NCI-H1417 treated with DMSO at 0.1 percent for 48 hours (cell line): ENCODE measurements at places on chromosomes 3 and 15.

- DNase-seq = peak; percentile 61
Measured at GRCh38 chr15:89740137-89740536, 10.9 kb downstream of the MESP1 start.

- DNase-seq = no peak
Measured at GRCh38 chr3:107919239-107919638, 171.6 kb downstream of the CD47 start.

GRCh38 chr15:79190093-79190492 is 92.4 kb upstream of the ANKRD34C start:
- DNase-seq = peak; percentile 26

- DNase-seq = no peak
Measured at GRCh38 chr3:182910936-182911781, 69.2 kb downstream of the DCUN1D1 start.

DNA sequence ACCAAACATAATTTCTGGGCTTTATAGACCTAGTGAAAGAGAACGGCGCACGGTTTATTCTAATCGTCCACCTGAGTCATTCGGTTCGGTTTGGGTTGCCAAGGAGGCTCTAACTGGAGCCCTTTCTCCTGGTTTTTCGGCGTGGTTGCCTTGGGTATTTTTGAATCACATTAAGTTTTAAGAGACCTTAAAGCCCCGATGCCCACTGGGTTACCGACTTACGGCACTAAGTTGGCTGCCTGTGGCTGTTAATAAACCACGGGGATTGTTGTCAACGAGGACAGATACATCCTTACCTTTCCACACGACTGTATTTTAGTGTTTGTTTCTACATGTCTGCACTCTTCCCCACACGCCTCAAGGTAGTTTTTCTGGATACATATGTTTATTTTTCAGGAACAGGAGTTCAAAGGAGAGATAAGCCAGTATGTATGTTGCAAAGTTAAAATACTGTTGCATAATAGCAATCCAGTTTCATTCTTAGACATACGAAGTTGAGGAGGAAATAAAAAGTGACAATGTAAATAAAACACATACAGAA is 1.2 kb upstream of the ANP32A start:
- DNase-seq = no peak

GRCh38 chr3:134376385-134376765 is 2.1 kb upstream of the AMOTL2 start:
- DNase-seq = no peak

GRCh38 chr3:122076491-122077292 is 21.5 kb downstream of the CD86 start:
- DNase-seq = no peak

GRCh38 chr3:123508178-123508577 is 59.3 kb upstream of the ADCY5 start:
- DNase-seq = no peak

GRCh38 chr15:83971992-83972391 is 263.6 kb upstream of the GOLGA6L4 start:
- no peak for DNase-seq

GRCh38 chr3:127374086-127375010 is 86.5 kb upstream of the PRR20G start:
- no peak for DNase-seq

DNA sequence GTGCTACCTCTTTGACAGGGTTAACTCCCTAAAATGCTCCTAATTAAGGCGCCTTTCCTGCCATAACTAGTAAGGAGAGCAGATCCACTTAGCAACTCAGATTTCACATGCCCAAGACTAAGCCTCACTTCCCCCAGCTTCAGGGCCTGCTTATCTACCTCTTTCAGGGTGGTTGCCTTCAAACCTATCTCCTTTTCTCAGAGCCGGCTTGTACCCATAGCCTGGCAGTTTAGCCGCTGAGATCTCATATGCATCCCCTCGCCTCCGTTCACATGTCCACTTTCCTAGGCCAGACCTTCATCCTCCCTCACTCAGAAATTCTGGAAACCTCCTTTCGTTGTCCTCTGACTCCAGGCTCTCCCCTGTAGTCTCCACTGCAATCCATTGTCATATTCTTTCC is 1.0 kb upstream of the FSTL1 start:
- DNase-seq = no peak

DNA sequence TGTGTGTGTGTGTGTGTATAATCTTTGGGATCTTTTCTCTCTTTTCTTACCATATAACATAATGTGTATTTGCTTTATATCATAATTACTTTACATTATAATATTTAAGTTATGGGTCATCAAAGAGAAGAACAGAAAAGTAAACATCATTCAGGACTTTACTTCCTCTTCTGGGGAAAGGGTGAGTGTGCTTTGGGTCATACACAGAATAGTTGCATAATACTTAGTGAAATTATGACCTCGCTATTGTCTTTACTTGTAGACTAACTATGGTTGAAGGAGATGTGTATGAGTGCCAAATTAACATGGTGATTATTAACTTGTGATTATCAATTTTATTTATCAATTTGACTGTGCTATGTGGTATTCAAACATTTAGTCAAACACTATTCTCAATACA is 1086.9 kb downstream of the DIPK2A start:
- DNase-seq = no peak

- DNase-seq = no peak
Measured at GRCh38 chr15:29820394-29821154, 1.7 kb downstream of the TJP1 start.

GRCh38 chr3:122074621-122075265 is 19.6 kb downstream of the CD86 start:
- DNase-seq = no peak

GRCh38 chr3:57952208-57952631 is 56.0 kb upstream of the FLNB start:
- no peak for DNase-seq

DNA sequence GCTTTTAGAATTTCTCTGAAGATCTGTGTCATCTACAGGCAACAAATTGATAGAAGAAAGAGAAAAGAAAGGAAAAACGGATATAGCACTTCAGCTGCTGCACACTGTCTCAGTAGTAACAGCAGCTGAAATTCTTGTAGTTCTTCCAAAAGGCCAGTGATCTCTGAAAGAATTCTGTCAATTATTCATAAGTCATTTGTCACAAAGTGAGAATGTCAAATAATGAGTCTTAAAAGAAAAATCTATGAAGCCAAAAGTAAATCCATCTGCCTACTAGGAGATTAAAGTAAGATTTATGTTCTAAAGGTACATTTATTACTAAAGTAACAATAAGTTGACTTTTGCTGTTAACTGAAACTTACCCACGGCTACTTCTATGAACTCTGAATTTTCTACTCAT is 24.6 kb downstream of the IFT80 start:
- no peak for DNase-seq

DNA sequence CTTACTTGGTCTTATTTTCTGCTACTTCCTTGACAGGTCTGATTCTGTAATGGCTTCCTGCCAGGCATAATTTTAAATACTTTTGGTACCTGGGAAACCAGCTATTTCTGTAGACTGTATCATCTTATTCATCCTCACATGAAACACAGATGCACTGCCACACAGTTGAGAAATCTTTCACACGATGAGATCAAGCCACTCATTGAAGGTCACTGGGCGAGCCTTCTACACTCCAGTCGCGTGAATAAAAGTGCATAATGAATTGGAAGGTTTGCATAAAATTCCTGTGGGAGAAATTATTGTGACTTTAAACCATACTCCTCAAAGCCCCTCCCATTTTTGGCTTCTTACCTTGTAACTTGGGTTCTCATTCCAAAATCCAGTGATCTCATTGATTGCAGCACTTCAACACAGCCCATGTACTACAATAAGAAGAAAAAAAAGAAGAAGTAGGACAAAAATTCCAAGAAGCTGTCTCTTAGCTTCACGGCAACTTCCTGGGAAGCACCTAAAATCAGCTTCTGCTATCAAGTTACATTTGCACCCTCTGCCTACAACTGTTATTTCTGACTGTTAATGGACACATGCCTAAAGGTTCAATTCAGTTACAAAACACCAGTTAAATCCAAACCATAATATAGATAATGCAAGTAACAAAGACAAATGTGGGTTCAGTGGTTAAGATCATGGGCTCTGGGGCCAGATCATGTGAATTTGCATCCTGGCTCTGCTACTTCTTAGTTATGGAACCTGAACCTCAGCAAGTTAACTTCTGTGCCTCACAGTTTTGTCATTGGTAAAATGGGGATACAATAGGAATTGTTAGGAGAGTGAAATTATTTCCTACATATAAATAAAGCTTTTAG is 39.0 kb downstream of the SHC4 start:
- no peak for DNase-seq

DNA sequence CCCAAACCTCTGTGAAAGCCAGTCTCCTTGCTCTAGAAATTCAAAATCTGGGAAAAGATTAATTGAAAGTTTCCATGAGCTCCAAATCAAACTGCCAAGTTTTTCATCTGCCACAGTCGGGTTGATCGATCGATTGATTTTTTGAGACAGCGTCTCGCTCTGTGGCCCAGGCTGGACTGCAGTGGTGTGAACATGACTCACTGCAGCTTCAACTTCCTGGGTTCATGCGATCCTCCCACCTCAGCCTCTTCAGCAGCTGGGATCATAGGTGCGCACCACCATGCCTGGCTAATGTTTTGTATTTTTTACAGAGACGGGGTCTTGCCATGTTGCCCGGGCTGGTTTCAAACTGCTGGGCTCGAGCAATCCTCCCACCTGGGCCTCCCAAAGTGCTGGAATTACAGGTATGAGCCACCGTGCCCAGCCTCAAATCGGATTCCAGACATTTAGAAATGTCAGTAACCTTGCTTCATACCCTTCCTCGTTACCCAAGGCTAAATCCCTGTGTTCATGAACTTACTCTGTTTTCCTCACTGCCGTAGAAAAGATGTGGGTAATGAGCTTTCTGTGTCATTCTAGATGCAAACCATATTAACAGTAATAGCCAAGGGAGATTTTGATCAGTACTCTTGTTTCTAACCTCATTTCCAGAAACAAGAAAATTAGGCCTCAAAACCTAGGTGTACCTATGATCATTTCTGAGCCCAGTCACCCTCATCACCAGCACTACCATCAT is 105.9 kb upstream of the AKAP13 start:
- DNase-seq = no peak

DNA sequence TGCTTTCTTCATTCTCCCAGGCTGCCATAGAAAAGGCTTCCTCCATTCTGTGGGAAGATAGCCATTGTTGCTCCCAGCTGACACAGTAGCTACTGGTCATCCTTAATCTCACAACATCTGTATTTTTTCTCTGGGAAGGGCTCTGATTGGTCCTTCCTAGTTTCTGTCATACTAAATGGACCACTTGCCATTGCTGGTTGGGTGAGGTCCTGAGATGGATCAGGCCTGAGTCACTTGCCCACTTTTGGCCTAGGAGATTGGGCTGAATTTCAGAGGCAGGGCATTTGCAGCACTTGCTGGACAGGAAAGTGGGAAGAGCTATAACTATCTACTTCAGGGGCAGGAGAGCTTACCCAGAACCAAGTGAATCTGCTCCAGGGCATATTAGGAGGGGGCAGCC is 106.5 kb upstream of the PROK2 start:
- no peak for DNase-seq

- no peak for DNase-seq
Measured at GRCh38 chr3:127518456-127519081, 72.0 kb downstream of the TPRA1 start.

DNA sequence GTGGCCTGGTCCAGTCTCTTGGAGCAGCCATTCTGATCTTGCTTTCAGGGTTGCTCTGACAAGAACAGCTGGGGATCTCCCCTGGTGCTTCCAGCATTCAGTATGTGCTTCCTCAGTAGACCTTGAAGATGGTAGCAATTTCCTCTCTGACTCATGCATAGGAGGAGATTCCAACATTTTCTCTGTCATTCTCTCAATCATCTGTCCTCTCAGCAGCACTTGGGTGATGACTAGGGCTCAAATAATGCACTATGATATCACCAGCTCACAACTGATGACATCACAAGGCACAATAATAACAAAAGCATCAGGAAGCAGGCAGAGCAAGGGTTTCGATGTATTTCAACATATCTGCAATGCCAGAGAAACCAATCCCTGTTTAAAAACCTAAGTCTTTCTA is 52.7 kb downstream of the NFKBIZ start:
- no peak for DNase-seq

- no peak for DNase-seq
Measured at GRCh38 chr3:72818092-72818773, 30.0 kb downstream of the SHQ1 start.

- DNase-seq = peak; percentile 99
Measured at GRCh38 chr3:129314386-129315222, 35.9 kb downstream of the HMCES start.

DNA sequence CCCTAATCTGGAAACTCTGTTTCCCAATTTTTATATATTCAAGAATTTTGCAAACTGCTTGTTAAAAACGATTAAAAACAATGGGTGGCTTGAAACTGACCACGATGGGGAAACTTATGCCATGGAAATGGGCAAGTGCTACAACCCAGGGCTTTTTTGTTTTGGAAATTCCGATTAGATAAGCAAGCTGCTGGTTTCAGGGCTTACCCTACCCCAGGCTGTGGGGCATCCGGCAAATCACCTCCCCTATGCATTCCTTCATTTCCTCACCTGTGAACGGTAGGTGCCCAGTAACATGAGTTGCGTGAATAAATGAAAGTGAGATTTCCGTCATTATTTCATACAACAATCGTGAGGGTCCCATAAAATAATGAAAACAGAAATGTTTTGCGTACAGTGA is 34.3 kb downstream of the ST6GAL1 start:
- no peak for DNase-seq

GRCh38 chr15:54836052-54836795 is 360.5 kb downstream of the RSL24D1 start:
- DNase-seq = no peak

GRCh38 chr3:156535162-156535627 is 19.7 kb downstream of the SSR3 start:
- DNase-seq = no peak

DNA sequence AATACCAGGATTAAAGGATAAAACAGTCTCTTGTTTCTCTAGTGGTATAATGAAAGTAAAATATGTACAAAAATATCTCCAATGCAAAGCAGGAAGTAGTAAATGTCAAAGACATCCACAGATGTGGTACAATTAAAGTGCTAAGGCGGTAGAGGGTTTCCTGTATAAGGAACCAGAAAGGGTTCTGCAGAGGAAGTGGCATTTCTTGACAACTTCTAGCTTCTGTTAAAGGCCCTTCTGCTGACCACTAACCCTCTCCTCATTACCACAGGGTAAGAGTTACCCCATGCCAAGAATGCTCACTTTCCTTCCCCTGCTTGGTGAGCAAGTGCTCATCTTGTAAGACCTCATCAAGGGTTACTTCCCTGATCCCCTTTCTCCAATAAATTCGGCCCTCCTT is 883.6 kb upstream of the NR2F2 start:
- no peak for DNase-seq

DNA sequence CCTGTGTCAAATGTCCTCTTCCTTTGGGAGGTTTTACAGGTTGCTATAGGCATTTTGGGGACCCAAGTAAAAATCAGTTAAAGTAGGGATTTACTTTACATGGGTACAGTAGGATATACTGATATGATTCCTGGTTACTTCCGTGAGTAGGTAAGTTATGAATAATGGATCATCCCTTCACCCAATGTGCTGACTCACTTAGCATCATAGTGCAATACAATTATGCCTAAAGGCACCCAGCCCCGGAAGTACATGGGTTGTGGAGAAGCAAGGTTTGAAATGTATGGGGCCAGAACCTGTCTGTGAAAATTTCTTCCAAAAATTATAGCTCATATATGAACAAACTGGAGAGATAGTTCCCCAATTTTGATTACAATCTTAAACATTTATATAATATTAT is 64.0 kb downstream of the GLB1 start:
- DNase-seq = no peak

GRCh38 chr3:71061581-71061980 is 521.9 kb downstream of the FOXP1 start:
- no peak for DNase-seq

- DNase-seq = no peak
Measured at GRCh38 chr3:150607267-150608065, 4.3 kb downstream of the SELENOT start.

GRCh38 chr3:140420621-140421357 is 257.1 kb upstream of the TRIM42 start:
- DNase-seq = no peak
